ENCODE measurements at places on chromosomes 7 and 10. TPM values are rescaled to one million over a fixed set of nuclear protein-coding genes. Genes with fewer than 3 reads are reported as not detected.

GRCh38 chr10:58544135-58544534, 31.5 kb downstream of the BICC1 start:
- DNase-seq, result no peak

DNA sequence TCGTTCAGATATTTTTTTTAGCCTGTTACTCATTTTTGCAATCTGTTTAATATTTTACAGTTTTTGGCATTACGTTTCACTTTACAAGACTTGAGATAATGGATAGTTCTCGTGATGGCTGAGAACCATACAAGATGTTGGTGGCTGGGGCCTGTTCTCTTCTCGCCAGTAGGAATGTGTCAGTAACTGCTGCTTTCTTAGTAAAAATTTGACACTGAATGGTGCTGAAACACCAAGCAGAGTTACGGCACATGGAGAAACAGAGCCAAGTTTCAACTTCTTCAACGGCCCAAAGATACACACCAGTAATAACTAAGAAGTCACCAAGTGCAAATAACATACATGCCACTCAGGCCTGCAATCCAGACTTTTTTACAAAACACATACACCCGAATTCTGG, 130.4 kb downstream of the NRP1 start:
- DNase-seq, result no peak

DNA sequence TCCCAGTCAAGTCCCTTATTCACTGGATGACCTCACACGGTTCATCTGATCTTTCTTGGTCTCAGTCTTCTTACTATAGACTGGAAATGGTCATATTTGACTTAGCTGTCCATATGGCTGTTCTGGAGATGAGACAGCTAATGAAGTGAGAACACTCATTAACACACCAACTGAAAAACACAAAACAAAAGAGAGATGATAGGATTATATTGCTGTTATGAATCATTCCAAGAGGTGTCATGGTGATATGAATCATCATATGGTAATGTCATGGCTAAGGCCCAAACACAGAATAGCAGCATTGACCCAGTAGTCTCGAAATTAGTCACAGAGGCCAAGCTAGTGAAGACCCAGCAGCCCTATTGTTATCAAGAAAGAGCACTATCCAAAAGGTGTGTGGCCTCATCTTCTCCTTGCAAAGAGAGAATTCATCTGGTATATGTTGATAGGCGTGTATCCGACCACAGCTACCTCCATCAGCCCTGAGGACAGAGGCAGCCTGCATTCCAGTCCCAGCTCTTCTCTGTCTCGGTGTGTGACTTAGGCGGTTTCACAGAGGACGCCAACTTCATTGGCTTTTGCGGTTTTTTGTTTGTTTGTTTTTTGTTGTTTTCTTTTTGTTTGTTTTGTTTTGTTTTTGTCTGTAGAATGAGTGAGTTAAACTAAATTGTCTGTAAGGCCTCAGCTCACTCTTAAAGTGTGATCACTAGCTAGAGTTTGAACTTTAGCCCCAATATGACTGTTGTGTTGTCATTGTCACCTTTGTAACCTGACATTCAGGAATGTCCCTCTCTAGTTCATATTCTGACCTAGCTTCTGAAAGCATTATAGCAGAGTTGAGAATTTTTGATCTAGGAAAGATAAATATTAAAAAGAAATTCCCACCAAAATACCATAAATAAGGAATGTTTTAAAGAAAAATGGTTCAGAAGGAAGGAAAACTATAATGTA, 97.4 kb upstream of the PDCD4 start:
- peak; percentile 78 for DNase-seq

DNA sequence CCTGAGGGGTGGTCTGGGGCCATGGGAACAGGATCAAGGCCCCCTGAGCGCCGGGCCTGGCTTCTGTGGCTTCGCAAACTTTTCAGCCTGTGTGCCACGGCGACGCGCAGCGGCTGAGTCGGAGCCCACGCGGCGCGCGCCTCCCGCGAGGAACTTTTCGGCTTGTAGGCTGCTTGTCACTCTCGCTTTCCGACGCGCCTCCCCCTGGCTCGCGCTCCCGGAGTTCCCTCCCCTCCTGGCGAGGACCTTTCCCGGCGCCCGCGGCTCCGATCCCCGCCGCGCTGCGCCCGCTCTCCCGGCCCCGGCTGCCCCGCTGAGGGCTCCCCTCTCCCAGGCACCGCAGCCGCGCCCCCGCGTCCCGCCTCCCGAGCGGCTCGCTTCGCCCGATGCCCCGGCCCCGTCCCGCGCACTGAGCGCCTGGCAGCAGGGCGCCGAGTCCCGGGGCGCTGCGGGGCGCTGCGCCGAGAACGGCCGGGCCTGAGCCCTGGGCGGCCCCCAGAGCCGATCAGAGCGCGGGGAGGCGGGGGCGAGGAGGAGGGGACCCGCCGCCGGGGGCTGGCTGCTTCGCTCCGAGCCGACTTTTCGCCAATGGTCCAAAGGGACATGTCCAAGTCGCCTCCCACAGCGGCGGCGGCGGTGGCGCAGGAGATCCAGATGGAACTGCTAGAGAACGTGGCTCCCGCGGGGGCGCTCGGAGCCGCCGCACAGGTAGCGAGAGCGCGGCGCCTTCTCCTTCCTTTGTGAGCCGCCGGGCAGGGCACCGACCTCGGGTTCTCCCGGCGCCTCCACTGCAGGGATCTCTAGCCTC, at the start of gene CACNB2:
Gene CACNB2 (plus strand): TSS at position 276 of the 808 bp plus-strand sequence.
- peak; percentile 4 for DNase-seq

The HGF gene
- total RNA-seq, result not detected

The ANKRD26 gene
- total RNA-seq, result 8.3 TPM
